ENCODE measurements at places on chromosomes 11 and 22.

- DNase-seq, result peak; percentile 83
These were observed at the start of gene MRPL48 for GRCh38 chr11:73787643-73788558. Gene MRPL48 (plus strand): TSS chr11:73787874. CDS start chr11:73787972, 98 bp downstream.

- DNase-seq, result no peak
These were observed 68.8 kb downstream of the RTL6 start for GRCh38 chr22:44428941-44429830.

DNA sequence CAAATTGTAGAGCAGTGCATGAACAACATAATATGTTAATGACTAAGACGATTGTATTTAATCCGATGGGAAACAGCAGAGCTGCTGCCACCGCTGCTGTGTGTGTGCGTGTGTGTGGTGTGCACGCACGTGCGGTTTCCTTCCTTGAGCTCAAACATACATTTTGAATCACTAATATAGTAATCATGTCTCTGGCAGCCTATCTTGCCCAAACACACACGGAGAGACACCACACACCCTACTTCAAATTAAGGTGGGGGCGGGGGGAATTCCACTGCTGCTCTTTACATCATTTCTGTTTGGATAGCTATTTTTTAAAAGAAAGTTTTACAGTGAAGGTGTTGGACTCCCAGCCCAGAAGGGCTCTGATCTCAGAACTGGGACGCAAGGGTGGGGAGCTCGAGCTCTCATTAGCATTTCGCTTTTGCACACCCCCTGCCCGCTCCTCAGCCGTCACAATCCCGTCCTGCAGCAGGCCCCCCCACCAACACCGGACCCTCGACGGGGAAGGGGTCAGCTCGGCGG, 651 bp upstream of the FAM83F start:
- no peak for DNase-seq

GRCh38 chr11:114279792-114280546, 16.2 kb upstream of the NNMT start:
- no peak for DNase-seq

DNA sequence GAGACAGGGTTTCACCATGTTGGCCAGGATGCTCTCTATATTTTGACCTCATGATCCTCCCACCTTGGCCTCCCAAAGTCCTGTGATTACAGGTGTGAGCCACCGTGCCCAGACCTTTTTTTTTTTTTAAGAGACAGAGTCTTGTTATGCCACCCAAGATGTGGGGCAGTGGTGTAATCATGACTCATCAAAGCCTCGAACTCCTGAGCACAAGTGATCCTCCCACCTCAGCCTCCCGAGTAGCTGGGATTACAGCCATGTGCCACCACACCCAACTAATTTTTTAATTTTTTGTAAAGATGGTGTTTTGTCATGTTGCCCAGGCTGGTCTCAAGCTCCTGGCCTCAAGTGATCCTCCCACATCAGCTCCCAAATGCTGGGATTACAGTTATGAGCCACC, 37.9 kb downstream of the IZUMO1R start:
- no peak for DNase-seq
